Iris pigment epithelial cell (primary cell): ENCODE measurements at places on chromosomes 4 and X.

DNA sequence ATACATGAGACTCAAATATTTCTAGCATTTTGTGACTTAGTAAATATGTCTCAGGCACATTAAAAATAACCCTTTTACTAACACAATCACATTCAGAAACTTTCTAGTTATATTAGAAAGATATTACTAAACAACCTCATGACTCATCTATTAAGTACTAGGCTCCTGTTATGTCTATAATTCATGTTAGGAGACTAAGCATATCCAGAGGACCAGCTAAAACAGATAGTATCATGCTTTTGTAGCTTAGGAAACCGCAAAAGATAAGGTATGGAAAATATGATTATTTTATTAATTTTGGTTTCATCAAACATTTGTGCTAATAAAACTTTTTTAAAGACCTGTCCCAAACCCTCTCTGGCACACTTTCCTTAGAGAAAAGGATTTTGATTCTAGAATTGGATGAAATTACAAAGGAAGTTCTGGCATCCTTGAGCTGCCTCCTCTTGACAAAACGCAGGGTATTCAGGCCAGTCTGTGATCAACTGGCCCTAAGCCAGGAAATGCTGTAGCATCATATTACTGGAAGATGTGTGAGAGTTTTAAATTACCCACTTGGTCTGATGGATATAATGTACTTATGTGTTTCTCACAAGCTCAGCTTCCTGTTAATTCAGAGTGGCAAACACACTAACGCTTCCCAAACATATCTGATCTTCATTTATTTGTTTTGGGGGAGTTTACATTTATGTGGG lies 60.4 kb downstream of the NRK start:
- DNase-seq, result peak; percentile 77

GRCh38 chrX:54482839-54483593 lies 13.0 kb downstream of the FGD1 start:
- DNase-seq, result no peak

DNA sequence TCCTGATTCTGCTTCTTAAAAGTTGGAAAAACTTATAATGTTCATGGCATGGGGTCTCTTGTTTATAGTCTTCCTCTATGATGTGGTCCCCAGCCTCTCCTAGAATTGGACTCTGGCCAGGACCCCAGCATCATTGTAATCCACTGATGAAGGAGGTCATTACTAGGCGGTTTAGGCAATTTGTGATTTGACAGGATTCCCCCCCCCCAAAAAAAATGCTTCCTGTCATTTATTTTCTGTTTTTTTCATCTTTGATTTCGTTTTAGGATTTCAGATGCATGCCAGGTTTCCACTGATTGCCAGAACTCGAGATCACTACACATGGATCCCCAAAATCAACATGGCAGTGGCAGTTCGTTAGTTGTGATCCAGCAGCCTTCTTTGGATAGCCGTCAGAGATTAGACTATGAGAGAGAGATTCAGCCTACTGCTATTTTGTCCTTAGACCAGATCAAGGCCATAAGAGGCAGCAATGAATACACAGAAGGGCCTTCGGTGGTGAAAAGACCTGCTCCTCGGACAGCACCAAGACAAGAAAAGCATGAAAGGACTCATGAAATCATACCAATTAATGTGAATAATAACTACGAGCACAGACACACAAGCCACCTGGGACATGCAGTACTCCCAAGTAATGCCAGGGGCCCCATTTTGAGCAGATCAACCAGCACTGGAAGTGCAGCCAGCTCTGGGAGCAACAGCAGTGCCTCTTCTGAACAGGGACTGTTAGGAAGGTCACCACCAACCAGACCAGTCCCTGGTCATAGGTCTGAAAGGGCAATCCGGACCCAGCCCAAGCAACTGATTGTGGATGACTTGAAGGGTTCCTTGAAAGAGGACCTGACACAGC lies 4.9 kb downstream of the SPRY1 start:
- DNase-seq, result no peak

DNA sequence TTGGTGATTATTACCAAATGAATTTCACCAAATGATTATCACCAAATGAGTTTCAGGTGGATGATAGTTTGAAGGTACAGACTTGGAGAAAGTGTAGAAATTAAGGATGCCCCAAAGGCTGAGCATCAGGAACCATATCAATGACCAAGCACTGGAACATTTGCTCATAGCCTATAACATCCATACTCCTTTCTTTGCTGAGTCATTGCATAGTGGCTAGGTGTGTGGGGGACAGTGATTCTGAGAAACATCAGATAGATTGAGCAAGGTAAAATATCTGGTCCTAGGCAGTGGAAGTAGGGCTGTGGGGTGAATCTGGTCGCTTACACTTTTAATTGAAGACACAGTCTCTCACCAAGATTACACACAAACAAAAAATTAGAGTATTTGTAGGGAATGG lies 1362.5 kb upstream of the PABPC4L start:
- DNase-seq, result no peak

- no peak for DNase-seq
These were observed 273.9 kb downstream of the TLL1 start for GRCh38 chr4:166146806-166147540.

DNA sequence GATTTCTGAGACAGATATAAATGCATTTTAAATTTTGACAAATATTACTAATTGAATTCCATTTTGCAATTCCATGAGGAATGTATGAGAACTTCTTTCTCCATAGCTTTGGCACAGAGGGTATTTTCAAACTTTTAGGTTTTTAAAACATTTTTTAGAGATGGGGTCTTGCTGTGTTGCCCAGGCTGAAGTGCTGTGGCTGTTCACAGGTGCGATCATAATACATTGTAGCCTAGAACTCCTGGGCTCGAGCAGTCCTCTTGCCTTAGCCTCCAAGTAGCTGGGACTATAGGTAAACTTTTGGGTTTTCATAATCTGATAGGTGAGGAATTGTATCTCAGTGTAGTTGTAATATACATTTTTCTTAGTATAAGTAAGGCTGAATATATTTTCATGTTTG lies 53.4 kb downstream of the ANXA3 start:
- no peak for DNase-seq

DNA sequence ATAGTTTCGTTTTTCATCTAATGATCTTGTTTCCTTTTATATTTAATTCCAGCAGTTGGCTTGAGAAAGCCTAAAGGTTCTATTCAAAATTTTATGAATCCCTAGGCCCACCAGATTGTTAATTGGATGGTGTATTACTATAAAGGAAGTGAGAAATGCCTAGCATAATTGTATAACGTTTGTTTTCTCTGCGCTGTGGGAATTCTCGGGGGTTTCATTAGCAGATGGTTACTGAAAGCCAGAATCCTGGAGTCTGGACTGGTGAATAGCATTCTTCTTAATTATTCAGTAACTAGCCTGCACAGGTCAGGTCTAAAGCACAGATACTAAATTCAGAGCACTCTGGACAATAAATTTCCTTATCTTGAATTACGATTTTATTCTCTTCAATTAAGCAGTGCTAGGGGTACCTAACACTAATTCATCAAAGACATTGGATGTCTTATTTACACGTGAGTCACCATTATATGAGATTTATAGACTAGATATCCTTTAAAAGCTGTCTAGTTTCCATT lies 459.4 kb downstream of the DTHD1 start:
- DNase-seq, result no peak

GRCh38 chrX:136143711-136144110 lies 3.6 kb upstream of the FHL1 start:
- no peak for DNase-seq

GRCh38 chrX:77731821-77732419 lies 54.1 kb downstream of the ATRX start:
- no peak for DNase-seq

DNA sequence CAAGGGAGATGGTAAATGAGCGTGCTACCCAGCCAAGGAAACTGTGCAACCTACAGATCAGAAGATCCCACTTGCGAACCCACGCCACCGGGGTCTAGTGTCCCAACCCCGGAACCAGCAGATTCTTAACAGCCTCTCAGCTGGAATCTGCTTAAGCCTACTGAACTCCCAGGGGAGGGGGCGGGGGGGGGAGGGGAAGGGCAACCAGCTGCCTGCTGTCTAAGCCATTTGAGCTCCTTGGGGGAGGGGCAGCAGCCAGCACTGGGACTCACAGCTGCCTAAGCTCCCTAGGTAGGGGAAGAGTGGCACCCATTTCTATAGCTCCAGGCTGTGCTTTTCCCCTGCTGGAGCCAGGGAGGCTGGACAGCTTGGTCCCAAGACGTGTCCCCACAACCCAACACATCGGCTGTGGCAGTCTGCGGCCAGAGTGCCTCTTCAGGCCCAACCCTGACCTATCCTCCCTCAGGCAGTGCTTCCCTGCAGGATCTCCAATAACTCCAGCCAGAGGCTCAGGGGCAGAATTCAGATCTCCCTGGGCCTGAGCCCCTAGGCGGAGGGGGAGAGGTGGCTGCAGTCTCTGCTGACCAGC lies 289.2 kb downstream of the LDB2 start:
- DNase-seq, result no peak

- no peak for DNase-seq
These were observed 19.7 kb downstream of the GPRIN3 start for GRCh38 chr4:89287945-89288344.

GRCh38 chr4:8495803-8496202 lies 55.2 kb downstream of the TRMT44 start:
- no peak for DNase-seq

DNA sequence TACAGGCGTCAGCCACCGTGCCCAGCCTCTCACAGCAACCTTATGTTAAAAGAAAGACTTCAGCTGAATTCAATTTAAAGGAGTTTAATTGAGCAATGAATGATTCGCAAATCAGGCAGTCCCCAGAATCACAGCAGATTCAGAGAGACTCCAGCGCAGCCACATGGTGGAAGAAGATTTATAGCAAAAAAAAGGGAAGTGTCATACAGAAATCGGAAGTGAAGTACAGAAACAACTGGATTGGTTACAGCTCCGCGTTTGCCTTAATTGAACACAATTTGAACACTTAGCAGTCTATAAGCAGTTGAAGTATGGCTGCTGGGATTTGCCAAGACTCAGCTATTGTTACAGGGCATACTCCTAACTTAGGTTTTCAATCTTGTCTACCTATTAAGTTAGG lies 19.8 kb downstream of the CENPVL3 start:
- no peak for DNase-seq

GRCh38 chr4:188400451-188400850 lies 261.2 kb downstream of the TRIML1 start:
- DNase-seq, result no peak

- DNase-seq, result no peak
These were observed 67.5 kb downstream of the TRIML1 start for GRCh38 chr4:188206783-188207182.

DNA sequence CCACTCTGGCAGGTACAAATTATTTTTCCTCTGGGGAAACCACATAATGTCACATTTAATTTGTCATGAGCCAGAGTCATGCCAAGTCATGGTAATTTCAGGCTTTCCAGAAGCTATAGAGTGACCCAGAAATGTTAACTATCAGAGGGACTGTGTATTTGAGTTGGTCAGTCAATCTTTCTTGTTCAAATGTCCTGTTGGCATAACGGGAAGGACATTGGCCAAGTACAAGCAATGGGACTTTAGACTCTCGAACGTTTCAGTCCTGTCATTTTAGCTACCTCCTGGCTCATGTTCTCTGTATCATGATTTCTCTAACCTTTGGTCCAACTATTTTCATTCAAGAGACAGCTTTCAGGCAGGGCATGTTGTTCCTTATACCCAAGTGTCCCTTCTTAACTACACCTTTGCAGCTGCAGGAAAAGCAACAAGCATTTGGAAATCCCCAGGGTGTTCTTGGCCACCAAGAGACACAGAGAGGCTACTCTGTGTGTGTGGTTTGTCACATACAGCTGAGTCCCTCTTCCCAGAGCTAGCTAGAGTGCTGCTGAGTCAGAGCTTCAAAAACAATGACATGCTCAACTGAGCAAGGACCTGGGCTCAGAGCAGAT lies 142.6 kb downstream of the EGF start:
- peak; percentile 30 for DNase-seq

- no peak for DNase-seq
These were observed 96.6 kb upstream of the BANK1 start for GRCh38 chr4:101693842-101694398.

DNA sequence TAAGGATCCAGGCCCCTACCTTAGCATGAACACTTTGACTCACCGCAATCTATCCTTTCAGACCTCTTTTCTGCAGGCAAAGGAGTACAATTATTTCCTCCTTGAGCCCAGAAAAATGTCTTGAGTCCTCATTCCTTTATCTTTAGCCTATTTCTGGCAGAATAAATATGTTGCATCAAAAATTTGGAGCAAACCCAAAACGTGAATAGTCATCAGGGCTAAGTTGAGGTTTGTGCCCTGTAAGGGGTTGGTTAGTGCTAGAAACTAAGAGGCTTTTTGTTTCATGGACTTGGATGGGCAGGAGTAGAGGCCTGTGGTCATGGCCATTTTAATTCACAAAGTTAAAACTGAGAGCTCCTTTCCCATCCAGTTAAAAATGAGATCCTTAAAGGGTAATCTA lies 460.3 kb downstream of the GBA3 start:
- no peak for DNase-seq

GRCh38 chr4:189815404-189816192 lies 125.1 kb upstream of the FRG1 start:
- DNase-seq, result no peak
